ENCODE measurements at places on chromosomes 6 and 20.

GRCh38 chr20:9495701-9496100 is 18.7 kb upstream of the LAMP5 start:
- DNase-seq, result no peak

GRCh38 chr6:93219447-93219846 is 199.9 kb downstream of the EPHA7 start:
- DNase-seq, result peak; percentile 58

DNA sequence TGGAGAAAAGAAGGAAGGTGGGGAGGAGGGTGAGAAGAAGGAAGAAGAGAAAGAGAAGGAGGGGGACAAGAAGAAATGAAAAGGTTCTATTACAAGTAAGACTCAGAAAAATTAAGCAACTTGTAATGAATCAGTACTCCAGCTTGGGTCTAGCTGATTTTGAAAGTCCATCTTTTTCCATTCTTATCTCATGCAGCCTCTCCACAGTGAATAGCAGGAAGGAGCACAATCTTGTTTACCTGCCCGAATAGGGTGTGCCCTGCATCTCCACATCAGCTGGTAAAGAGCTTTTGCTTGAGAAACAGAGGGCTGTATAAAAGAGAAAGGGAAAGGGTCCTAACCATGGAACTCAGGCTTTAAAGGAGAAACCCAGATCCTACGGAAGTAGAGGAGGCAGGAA is 348.8 kb downstream of the TPBG start:
- DNase-seq, result no peak

GRCh38 chr6:42314571-42315258 is 97.1 kb upstream of the MRPS10 start:
- DNase-seq, result no peak

DNA sequence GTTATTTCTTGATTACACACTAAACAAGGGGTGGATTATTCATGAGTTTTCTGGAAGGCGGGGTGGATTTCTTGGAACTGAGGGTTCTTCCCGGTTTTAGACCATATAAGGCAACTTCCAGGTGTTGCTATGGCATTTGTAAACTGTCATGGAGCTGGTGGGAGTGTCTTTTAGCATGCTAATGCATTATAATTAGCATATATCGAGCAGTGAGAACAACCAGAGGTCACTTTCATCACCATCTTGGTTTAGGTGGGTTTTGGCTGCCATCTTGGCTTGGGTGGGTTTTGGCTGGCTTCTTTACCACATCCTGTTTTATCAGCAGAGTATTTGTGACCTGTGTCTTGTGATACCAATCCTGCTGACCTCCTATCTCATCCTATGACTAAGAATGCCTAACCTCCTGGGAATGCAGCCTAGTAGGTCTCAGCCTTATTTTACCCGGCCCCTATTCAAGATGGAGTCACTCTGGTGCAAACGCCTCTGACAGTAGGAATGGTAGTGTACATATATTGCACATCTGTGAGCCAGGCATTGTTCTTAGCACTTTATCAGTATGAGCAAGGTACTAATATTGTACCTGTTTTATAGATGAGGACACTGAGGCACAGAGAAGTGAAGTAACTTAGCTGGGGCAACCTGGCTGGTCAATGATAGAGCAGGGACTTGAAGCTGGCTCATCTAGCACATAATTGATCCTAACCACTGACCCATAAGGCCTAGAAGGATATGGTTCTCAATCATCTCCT is 203.7 kb downstream of the NFATC2 start:
- DNase-seq, result no peak

DNA sequence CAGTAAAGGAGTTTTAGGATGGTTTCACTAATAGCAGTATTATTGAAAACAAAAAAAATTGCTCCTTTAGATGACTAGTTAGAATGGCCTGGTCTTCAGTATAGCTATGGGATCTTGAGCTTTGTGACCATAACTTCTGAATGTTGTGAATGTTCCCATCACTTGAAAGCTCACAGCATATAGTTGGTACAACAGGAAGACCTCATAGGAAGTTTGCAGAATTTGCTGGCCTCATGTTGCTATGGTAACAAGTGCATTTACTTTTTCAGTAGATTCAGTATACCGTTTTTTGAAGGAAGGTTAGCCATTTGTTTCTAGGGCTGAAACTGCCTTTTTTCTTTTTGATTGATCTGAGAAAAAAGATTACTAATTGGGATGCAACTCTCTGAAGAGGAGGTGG is 8.3 kb downstream of the PHF3 start:
- DNase-seq, result no peak

DNA sequence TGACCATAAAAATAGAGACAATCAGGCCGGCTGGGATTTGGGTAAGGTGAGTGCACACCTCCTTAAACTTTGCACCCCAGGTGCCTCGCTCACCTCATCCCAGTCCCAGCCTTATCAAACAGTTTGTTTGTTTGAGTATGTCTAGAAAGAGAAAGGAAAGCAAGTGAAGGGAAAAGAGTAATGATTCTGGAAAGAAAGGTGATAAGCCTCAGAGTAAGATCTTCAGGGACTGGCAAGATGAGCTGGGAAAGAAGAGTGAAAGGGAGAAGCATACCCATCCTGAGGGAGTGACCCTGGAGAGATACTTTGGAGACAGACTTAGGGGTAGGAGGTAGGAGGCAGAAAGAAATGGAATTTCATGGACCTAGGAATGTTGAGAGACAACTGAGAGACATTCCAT is 1.7 kb downstream of the TAP2 start:
- DNase-seq, result no peak

GRCh38 chr6:147095316-147095715 is 108.9 kb upstream of the STXBP5 start:
- DNase-seq, result no peak

GRCh38 chr20:56151834-56152233 is 96.7 kb upstream of the MC3R start:
- no peak for DNase-seq

- no peak for DNase-seq
These were observed 160.1 kb downstream of the SCP2D1 start for GRCh38 chr20:18973529-18974173.

- no peak for DNase-seq
These were observed 27.7 kb downstream of the ME1 start for GRCh38 chr6:83403191-83403590.

GRCh38 chr20:44614525-44614924 is 32.1 kb downstream of the PKIG start:
- no peak for DNase-seq

GRCh38 chr6:78607189-78607588 is 260.2 kb upstream of the IRAK1BP1 start:
- DNase-seq, result no peak

DNA sequence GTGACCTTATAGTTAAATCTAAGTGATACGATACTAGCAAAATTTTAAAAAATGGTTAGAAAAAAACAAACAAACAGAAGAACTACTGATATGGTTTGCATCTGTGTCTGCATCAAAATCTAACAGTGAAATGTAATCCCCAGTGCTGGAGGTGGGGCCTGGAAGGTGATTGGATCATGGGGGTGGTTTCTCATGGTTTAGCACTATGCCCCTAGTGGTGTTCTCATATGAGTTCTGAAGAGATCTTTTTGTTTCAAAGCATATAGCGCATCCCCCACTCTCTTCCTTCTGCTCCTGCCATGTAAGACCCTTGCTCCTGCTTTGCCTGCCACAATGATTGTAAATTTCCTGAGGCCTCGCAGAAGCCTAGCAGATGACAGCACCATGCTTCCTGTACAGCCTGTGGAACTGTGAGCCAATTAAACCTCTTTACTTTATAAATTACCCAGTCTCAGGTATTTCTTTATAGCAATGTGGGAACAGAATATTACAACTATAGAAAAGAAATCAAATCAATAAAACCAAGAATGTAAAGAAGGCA is 5.4 kb downstream of the FBXL4 start:
- no peak for DNase-seq

GRCh38 chr20:21146215-21146614 is 20.3 kb downstream of the KIZ start:
- no peak for DNase-seq

DNA sequence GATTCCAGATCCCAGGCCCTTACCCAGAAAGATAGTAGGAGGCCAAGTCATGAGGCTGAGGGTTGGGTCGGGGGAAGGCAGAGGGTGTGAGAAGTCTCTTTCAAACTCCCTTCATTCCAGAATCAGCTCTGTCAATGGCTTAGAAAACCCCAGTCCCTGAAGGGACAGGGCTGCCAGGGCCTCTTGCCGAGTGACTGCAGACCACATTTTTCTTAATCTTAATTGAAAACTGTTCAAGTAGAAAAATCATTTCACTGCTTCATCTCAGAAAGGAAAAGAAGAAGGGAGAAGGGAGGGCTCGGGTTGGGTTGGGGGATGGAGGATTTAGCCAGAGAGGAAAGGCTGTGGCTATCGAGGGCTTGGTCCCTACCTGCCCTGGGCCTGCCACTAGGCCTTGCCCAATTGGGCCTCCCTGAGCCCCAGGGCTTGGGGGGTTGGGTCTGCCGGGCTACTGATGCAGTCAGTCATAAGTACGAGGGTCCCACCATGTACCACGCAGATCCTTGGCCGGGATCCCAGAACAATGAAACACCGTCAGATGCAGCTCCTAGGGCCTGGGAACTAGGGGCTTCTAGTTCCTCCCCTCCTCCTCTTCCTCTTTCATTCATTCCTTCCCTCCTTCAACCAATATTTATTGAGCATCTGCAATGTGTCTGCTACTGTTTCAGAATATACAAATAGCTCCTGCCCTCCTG is 44.0 kb upstream of the CTNNBL1 start:
- no peak for DNase-seq
